ENCODE measurements at places on chromosomes 5 and 9.

GRCh38 chr5:77945874-77946273, 169.7 kb upstream of the TBCA start:
- no peak for DNase-seq

DNA sequence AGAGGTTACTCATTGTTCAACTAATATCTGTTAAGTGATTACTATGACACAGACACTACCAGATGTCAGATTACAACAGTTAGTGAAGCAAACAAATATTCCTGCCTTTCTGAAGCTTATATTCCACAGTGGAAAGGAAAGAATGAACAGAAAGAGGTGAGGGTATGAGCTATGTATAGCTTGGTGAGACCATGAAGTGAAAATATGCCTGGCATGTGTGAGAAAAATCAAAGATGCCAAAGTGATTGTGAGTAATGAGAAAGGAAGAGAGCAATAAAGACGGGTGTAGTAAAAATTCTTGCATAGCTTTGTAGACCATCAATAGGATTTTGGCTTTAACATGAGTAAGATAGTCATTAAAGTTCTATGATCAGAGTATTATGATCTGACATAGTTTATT, 734.5 kb upstream of the NUDT12 start:
- DNase-seq: peak; percentile 67

GRCh38 chr5:79563247-79563590, 49.0 kb upstream of the TENT2 start:
- DNase-seq: no peak

- DNase-seq: no peak
Measured at GRCh38 chr5:112397690-112398089, 21.4 kb downstream of the EPB41L4A start.

- peak; percentile 19 for DNase-seq
Measured at GRCh38 chr5:136210259-136210658, 17.3 kb upstream of the SMIM32 start.

DNA sequence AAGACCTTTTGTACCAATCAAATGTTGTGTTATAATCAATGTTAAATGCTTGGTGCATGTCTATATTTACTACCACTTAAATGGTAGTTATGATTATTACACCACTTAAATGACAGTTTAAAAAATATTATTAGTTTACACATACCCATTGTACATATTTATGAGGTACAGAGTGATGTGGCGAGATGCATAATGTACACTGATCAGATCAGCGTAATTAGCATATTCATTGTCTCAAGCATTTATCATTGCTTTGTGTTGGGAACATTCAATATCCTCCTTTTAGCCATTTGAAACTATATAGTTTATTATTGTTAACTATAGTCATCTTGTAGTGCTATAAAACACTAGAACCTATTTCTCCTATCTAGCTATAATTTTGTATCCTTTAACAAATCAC, 434.4 kb upstream of the ACTBL2 start:
- no peak for DNase-seq

GRCh38 chr5:56616454-56617160, 198.7 kb upstream of the MAP3K1 start:
- no peak for DNase-seq

DNA sequence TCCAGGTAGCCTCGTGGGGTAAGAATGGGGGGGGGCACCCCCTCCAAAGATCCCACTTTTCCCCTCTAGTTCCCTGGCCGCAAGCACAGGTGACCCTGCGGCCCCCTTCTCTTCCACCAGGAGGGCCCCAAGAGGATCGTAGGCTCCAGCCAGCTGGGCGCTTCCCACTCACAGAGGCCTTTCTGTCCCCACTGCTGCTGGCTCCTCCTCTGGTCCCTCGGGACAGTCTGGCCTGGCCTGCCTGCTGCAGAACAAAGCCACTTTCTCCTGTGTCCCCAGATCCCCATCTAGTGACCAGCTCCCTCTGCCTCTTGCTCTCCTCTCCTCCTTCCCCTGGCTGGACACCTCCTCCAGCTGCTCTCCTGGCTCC, 534 bp upstream of the SAPCD2 start:
- peak; percentile 5 for DNase-seq

DNA sequence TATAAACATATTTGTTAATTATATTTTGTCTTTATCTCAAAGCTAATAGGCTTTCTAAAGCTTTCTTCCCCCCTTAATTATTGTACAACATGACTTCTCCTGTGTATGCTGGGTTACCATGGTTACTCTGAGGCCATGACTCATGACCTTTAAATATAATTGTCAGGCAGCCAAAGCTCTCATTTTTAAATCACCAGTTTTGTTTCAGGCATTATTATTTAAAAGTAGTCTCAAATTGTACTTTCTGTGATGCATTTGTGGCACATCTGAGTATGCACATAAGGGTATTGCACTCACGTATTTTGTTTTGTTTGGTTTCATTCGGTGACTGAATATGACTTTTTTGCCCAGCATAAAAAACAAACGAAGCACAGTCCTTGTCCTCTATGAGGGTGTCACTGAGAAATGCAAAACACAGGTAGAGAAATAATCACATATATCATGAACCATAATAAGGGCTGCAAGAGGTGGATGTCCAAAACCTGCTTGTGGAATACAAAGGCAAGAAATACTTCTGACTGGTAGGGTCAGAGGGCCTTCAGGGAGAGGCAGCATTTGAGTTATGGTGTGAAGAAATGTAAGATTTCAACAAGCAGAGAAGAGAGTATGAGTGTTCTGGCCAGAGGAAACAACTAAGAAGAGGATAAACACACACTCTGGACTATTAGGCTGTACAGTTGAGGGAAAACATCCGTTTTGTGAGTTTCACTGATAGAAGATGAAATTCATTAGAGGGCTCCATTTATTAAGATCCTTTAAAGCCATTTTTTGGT, 2.1 kb downstream of the CCDC192 start:
- DNase-seq: peak; percentile 88

- no peak for DNase-seq
Measured at GRCh38 chr5:111234125-111234524, 9.9 kb downstream of the CAMK4 start.

DNA sequence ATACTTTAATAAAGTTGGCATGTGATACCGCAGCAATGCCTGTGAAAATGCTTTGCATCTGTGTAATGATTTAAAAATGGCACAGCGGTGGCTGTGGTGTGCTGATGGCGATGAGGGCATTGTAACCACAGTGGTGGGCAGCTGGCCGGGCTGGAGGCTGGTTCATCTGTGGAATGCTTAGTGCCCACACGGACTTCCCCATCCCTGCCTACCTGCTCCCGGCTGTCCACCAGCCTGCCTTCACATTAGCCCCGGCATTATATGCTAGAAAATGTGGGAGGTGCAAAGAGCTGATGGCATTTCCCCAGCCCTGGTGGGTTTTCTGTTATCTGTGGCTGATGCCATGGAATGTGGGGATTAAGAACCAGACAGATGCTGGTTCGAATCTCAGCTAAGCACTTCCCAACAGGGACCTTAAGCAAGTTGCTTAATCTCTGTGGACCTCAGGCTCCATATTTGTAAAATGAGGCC, 2.9 kb upstream of the NDST1 start:
- no peak for DNase-seq

- DNase-seq: no peak
Measured at GRCh38 chr5:4989118-4989517, 151.0 kb upstream of the ADAMTS16 start.

Data from fibroblast of skin of right biceps (primary cell).